ENCODE measurements at places on chromosomes 4 and X.

DNA sequence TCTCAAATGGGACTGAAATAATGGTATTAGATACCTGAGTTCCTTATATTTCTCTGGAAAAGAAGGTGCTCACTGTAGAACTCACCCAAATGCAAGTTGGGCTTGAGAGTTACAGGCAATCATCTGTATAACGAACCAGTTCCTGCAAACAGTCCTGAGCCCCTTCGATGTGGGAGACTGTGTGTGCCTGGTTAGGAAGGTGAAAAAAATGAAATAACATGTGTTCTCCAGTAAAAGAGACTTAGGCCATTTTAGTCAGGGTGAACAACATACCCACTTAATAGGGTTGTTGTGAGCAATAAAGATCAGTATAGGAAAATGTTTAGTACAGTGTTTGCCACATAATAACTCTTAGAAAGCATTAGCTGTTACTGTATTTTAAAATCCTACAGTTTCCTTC, 23.4 kb downstream of the STIM2 start:
- DNase-seq = no peak

DNA sequence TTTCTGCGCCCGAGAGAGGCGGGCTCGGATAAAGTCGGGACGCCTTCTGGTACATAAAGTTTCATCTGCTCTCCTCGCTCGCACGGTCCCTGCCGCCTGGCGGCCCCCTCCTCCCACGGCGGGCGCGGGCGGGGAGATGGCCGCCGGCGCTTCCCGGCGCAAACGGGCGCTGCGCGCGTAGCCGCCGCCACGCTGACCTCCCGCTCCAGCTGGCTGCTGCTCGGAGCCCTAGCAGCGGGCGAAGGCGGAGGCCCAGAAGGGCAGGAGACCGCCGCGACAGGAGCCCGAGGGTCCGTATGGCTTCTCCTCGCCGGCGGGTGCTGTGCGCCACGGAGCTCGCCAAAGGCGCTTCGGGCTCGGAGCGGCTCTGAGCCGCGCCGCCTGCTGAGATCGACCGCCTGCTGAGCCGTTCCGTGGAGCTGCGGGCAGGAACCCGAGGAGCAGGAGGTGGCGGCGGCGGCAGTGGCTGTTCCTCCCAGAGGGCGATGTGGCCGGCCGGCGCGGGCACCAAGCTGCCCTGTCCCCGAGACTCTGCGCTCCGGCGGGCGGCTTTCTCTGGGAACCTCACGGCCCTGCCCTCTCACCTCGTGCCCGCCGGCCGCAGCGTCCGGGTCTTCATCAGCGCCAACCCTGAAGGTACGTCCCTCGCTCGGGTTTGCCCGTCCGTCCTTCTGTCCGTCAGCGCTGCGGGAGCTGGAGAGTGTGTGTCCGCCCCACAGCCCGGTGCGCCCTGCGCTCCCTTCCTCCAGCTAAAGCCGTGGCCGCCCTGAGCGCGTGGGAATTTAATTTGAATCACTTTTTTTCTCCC, at the start of gene NWD2:
TSS of gene NWD2 (plus strand) at position 161 of the 808 bp plus-strand sequence. CDS start at position 486, 325 bp downstream.
- DNase-seq = peak; percentile 45

- DNase-seq = no peak
Observed at GRCh38 chr4:189162073-189162789, 778.4 kb upstream of the FRG1 start.

- DNase-seq = no peak
Observed at GRCh38 chr4:152680988-152681603, 1.3 kb upstream of the TMEM154 start.

DNA sequence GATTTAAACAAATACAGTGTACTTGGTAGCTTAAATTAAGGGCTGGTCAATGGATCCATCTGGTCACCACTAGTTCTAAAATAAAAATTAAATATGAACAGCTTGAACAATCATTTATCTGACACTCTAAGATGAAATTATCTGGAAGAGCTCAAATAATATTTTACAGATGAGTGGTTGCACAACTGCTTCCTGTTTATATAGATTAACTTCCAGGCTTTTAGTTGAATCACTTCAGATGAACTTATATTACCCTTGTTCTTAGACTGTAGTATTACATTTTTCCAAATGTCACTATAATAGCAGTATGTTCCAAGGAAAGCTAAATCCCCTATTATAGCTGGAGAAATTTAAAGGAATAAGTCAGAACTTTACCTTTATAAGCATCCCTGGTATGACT, 92.4 kb upstream of the SMIM10 start:
- no peak for DNase-seq

GRCh38 chr4:173519111-173520101, 10.6 kb downstream of the HAND2 start:
- DNase-seq = no peak

DNA sequence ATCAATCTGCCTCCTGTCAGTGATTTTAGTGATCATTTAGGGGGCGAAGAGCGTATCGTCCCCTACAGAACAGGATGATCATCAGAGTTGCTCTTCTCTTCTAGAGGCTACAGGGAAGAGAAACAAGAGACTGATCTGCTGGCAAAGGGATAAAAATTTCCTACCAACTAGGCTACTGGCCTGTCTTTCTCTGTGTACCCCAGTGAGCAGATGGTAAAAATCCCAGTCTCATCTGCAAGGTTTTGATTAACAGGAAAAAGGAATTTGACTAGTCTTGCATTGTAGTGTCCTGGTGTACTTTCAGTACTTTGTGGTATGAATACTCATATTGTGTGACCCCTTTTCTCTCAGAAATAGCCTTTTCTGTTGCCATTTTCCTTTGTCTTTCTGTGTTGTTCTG, 21.8 kb upstream of the AADAT start:
- no peak for DNase-seq

DNA sequence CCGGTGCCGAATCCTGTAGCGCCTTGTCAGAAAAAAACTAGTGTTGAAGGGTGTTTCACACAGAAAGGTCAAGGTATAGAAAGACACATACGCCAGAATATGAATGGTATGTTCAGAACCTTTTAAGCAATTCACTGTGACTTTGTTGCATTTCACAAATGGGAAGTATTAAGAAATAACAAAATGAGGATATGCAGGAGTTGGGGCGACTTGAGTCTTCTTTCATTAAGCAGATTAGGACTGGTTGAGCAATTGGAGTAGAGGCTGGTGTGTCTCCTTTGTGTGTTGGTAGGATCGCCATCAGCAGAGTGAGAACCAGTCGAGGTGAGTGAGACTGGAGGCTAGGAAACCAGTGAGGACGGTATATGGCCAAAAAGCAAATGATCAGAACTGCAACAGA, 1454.5 kb upstream of the TENM3 start:
- no peak for DNase-seq

DNA sequence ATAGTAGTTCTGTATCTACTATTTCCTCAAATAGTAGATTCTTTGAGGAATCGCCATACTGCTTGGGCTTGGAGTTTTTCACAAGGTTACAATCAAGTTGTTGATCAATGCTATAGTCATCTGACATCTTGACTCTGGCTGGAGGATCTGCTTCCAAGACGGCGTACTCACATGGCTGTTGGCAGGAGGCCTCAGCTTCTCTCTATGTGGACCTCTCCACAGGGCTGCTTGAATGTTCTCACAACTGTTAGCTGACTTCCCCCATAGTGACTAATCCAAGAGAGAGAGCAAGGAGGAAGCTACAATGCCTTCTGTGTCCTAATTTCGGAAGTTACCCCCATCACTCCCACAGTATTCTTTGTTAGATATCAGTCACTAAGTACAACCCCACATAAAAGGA, 10.3 kb downstream of the EGFL6 start:
- no peak for DNase-seq

- no peak for DNase-seq
Observed at GRCh38 chrX:140949233-140949632, 53.2 kb upstream of the SPANXB1 start.

- DNase-seq = no peak
Observed at GRCh38 chr4:1992468-1993168, 16.2 kb downstream of the NELFA start.

DNA sequence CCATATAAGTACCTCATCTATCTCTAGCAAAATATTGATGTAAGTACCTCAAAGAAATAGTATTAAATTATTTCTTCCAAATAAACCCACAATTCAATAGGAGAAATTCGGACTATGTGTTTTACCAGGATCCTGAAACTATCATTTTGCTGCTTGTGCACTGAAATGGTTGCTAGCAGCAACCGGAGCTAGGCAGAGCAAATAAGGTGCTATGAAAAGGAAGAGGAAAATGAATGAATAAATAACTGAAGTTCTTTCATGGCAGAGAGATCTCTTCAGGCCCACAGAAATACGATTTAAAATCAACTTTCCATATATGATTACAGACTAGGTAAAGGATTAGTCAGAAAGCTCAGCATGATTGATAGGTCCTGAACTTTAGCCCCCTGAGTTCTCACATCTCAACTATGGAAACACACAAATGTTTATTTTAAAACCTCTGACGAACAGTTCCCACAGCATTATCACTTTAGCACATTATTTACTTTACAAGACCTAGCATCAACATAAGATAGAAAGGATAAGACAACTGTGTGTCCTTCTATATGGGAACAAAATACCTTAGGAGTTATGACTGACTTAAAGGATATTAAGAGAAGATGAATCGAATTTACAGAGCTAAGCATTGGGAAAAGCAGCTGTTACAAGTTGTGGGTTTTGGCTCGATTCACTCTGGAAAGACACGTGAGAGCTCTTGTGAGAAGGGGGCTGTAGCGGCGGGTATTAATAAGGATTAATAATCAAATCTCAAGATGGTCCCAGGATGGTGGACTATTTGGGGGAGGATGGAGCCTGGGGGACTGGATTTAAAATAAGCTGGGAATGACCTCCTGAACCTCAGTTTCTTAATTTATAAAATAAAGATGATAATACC, 104.3 kb downstream of the CORIN start:
- no peak for DNase-seq

GRCh38 chr4:96713271-96713850, 873.5 kb downstream of the PDHA2 start:
- DNase-seq = no peak

DNA sequence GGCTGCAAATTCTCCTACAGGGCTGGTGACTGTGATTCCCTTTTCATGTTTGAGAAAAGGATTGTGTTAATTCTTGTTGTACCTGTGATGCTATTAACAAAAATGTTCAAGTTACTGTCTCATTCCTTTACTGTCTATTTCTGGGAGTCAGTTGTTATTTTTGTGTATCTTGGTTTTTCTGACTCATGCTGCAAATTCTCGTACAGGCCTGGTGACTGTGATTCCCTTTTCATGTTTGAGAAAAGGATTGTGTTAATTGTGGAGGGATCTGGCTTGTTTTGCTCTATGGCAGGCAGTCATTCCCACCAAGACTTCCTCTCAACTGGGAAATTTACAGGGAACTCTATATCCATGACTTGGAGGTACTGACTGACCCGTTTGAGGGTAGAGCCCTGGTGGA, 693.4 kb upstream of the INTU start:
- DNase-seq = no peak

GRCh38 chrX:142804085-142804484, 221.6 kb upstream of the SPANXN4 start:
- DNase-seq = no peak

DNA sequence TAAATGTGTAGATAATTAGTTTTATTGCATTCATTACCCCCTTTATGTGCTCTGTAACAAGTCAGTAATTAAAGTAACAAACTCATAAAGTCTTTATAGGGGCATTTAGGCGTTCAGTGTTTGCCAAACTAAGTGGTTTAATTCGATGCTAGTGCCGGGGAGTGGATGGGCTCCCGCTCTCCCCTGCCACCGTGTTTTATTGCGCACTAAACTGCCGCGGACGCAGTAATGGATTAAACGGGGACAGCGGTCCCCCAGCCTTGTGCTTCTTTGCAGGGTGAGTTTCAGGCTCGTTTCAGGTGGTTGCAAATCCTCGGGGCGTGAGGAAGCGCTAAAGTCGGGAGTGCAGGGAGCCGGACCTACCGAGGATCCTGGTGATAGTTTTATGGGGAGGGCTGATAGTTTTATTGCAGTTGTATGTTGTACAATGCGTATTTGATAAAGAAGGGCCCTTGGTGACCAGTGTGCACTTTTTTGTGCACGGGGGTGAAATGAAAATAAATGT, 1.6 kb upstream of the PHOX2B start:
- peak; percentile 16 for DNase-seq

DNA sequence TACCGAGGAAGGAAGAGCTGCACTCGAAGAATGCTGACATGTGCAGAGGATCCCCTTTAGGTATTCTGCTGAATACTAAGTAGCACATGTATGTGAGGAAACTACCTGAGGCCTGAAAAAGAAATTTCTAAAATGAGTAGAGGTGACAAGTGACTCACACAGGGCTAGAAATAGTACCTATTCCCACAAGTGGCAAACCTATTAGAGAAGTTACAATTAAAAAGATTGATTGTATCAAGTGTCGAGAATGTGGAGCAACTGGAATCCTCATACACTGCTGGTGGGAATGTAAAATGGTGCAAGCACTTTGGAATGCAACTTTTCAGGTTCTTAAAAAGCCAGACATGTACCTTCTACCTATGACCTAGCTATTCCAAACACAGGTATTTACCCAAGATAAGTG, 47.4 kb downstream of the CCSER1 start:
- DNase-seq = no peak

GRCh38 chr4:82890528-82890900, 439 bp downstream of the SEC31A start:
- no peak for DNase-seq

DNA sequence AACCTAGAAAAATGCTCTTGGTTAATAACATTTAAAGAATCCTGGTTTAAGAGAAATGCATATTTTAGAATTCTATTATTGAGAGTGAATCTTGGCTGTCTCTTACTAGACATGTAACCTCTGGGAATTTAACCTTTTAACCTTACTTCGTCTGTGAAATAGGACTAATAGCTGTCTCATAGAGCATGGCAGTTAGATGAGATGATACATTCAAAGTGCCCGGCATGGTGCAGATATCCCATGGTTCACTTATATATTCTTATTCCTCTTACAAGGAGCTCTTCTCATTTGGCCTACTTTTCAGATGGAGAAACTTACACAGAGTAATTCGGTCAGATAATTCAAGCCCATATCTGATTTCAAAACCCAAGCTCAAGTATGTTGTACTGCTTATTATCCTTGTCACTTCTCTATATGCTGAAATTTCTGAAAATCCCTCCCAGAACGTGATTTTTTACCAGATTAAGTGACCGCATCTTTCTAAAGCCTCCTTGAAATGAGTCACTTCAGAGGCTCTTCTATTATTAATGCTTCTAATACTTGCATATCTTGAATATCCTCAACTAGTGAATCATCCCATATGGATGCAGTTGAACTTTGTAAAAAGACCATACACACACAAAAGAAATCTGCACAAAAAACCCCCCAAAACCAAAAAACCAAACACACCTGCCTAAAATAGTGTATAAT, 4.9 kb downstream of the CDKN2AIP start:
- no peak for DNase-seq

GRCh38 chr4:70715097-70715496, 6.7 kb upstream of the RUFY3 start:
- DNase-seq = no peak

DNA sequence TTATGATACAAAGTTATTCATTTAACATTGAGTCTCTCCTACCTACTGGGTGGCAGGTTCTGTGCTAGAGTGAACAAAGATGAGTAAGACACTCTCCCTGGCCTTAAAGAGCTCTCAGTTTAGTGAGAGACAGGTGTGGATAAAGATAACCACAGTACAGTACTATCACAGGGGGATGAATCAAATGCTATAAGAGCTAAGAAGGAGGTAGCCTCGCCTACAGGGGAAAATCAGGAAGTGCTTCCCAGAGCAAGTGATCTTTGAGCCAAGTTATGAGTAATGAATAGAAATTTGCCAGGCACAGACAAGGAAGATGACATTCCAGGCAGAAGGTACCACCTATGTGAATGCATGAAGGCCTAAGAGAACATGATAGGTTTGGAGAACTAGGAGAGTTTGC, 3.4 kb upstream of the IGBP1 start:
- no peak for DNase-seq

- DNase-seq = no peak
Observed at GRCh38 chr4:22482250-22483127, 33.4 kb downstream of the ADGRA3 start.

GRCh38 chr4:127244515-127244914, 388.2 kb upstream of the INTU start:
- DNase-seq = no peak

Measured in GM13977 (cell line).